Right ventricle myocardium superior (tissue), 1 donor: ENCODE measurements at places on chromosomes 3 and 15.

DNA sequence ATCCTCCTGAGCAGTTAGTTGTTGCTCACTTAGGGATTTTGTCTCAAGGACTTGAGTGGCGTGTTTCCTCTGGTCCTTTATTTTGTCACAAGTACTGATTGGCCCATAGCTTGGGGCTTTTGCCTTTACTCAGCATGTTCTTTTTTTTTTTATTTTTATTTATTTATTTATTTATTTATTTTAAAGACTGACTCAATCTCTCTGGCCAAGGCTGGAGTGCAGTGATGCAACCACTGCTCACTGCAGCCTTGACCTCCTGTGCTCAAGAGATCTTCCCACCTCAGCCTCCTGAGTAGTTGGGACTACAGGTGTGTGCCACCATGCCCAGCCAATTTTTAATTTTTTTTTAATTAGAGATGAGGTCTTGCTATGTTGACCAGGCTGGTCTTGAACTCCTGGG, 223.9 kb upstream of the TPM1 start:
- DNase-seq: no peak

- no peak for DNase-seq
Observed at GRCh38 chr3:144221761-144222160, 250.1 kb downstream of the DIPK2A start.

- no peak for DNase-seq
Observed at GRCh38 chr3:9795207-9795606, 2.3 kb downstream of the ARPC4 start.

DNA sequence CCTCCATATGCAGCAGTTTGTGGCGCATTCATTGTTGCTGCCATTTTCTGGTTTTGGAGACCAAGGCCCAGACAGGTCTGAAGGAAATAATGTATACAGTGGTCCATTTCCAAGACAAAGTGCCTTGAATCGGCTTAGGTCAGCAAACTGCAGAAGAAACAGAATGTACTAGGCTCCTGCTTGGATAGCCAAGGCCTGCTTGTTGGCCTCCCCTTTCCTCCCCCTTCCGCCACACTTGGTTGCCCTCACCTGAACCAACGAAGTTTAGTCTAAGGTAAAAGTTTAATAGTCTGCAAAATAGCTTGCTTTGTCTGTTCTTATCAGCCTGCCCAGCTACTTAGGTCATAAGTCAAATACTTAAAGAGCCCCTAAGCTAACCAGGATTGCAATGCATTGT, 12.0 kb upstream of the RTP3 start:
- DNase-seq: no peak

GRCh38 chr15:58608711-58609110, 140.8 kb downstream of the ADAM10 start:
- DNase-seq: no peak
